Activated naive CD4-positive, alpha-beta T cell treated with anti-CD3 and anti-CD28 coated beads for 36 hours (primary cell): ENCODE measurements at places on chromosomes 11 and 22. TPM values are rescaled to one million over a fixed set of nuclear protein-coding genes. Genes with fewer than 3 reads are reported as not detected.

ELMOD1 gene
- total RNA-seq = not detected

GGTLC2 gene
- total RNA-seq = not detected

GRCh38 chr11:118648291-118648690 lies 31.2 kb downstream of the TREH start:
- H3K27ac ChIP-seq = no peak overlapping the region
- H3K27me3 ChIP-seq = no peaks in the 10 kb centered on the region
- no peaks in the 10 kb centered on the region for H3K36me3 ChIP-seq
- no peak overlapping the region for H3K4me3 ChIP-seq

GRCh38 chr22:42978453-42979103 lies 36.4 kb downstream of the PACSIN2 start:
- no peak overlapping the region for H3K27ac ChIP-seq
- no peaks in the 10 kb centered on the region for H3K36me3 ChIP-seq
- peaks cover 40% of the 10 kb centered on the region for H3K4me1 ChIP-seq
- no peaks in the 10 kb centered on the region for H3K27me3 ChIP-seq
- no peak for DNase-seq

DNA sequence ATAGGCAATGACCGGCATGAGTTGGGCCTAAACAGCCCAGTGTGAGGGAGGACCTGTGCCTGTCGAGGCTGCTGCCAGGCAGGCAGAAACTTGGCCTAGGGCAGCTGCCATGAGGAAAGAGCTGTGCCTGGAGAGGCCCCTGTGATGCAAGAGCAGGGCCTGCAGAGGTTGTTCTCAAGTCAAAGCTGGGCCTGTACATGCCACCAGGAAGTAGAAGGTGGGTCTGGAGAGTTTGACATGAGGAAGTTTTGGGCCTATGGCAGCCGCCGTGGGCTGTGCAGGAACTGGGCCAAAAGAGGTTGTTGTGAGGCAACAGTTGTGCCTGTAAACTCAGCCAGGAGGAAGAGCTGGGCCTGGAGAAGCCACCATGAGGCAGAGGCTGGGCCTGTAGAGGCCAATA lies 43.2 kb downstream of the OR4C45 start:
- peaks cover 2% of the 10 kb centered on the region for H3K4me1 ChIP-seq
- H3K36me3 ChIP-seq = no peaks in the 10 kb centered on the region
- H3K27me3 ChIP-seq = no peaks in the 10 kb centered on the region
- no peak overlapping the region for H3K4me3 ChIP-seq
- H3K27ac ChIP-seq = no peak overlapping the region

- H3K4me3 ChIP-seq = no peak overlapping the region
- H3K27ac ChIP-seq = no peak overlapping the region
- no peaks in the 10 kb centered on the region for H3K27me3 ChIP-seq
- DNase-seq = no peak
- no peaks in the 10 kb centered on the region for H3K4me1 ChIP-seq
Measured at GRCh38 chr11:68661697-68662603, 22.4 kb upstream of the GAL start.

- H3K27me3 ChIP-seq = no peaks in the 10 kb centered on the region
- H3K36me3 ChIP-seq = no peaks in the 10 kb centered on the region
- DNase-seq = no peak
Measured at GRCh38 chr11:123129920-123130319, 65.1 kb downstream of the CLMP start.

GRCh38 chr11:1084561-1085439 lies 10.1 kb downstream of the MUC2 start:
- no peak for DNase-seq
- H3K27me3 ChIP-seq = no peaks in the 10 kb centered on the region
- no peak overlapping the region for H3K4me3 ChIP-seq
